Activated CD8-positive, alpha-beta memory T cell treated with anti-CD3 and anti-CD28 coated beads for 1 hour (primary cell): ENCODE measurements at places on chromosomes 4 and X.

DNA sequence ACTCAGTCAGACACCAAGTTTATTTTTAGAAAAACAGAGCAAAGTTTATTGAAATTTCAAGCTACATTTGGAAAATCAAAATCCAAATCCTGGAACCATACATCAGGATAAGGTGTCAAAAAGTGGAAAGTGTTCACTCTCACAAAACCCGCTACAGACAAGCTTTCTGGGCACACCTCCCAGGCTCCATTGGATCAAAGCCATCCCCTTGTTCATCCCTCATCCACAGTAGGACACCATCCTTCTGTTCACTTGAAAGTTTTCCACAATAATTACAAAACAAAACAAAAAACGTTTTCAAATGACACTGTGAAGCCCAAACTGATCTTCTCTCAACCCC lies 62.4 kb downstream of the TSC22D3 start:
- DNase-seq: no peak

GRCh38 chr4:30856795-30857564 lies 136.8 kb downstream of the PCDH7 start:
- DNase-seq: no peak

GRCh38 chr4:13555325-13555724 lies 11.0 kb upstream of the NKX3-2 start:
- no peak for DNase-seq

DNA sequence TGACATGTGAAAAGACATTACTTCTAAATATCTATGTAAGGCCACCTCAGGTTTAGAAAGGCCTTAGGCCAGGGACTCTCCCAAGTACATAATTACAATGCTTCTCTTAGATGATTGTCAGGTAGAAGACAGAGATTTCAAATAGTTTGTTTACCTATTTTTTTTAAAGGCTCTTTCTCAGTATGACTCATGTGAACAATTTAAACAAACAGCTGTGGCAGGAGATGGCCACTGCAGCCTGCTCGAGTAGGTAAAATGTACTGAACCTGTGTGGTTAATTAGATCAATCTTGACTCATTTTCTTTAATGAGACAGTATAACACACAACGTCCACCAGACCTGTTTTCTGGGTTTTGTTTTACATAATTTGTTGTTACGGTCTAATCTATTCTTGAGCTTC lies 50.2 kb downstream of the LEF1 start:
- DNase-seq: no peak
